ENCODE measurements at places on chromosomes 7 and 10.

GRCh38 chr7:107461938-107462533, 7.8 kb upstream of the GPR22 start:
- DNase-seq: no peak

GRCh38 chr10:102796407-102797176, 40.6 kb downstream of the CYP17A1 start:
- DNase-seq: no peak

- DNase-seq: no peak
These were observed 74.1 kb downstream of the BTRC start for GRCh38 chr10:101428036-101428435.

- DNase-seq: no peak
These were observed 55.3 kb upstream of the ZNF438 start for GRCh38 chr10:31087011-31087410.

DNA sequence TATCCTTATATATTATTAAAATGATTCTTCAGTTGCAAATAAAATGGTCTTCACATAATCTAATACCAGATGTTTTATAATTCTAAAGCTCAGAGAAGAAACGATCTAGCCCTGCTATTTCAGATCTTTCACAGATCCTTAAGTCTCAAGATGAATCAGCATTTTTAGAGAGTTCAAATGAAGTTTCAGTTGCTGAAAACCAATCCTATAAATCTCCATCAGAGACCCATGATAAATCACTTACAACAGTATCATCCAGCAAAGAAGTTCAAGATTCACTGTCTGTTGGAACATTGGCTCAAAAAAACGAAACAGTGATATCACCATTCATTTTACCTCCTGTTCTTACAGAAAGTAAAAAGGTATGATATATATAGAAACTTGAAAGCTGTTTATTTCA, 137.0 kb downstream of the CCDC7 start:
- no peak for DNase-seq

DNA sequence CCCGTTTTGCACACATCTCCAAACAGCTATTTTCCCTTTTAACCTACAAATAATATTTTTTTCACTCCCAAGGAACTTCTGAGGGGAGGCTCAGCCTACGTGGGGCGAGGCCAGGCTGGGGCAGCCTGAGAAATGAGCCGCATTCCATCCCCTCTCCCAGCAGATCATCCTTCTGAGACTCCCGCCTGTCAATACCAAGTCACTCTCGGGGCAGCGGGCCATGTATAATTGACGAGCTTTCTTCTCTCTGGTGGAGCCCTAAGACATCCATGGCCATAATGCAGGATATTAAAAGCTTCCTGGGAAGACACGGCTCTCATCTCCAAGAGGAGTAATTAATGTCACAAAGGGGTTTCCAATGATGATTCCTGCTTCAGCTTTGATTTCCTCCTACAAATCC, 37.8 kb upstream of the CHST15 start:
- no peak for DNase-seq

- DNase-seq: no peak
These were observed 79.5 kb downstream of the DIP2C start for GRCh38 chr10:609868-610545.

- no peak for DNase-seq
These were observed 52.4 kb downstream of the SORBS1 start for GRCh38 chr10:95508730-95509129.

DNA sequence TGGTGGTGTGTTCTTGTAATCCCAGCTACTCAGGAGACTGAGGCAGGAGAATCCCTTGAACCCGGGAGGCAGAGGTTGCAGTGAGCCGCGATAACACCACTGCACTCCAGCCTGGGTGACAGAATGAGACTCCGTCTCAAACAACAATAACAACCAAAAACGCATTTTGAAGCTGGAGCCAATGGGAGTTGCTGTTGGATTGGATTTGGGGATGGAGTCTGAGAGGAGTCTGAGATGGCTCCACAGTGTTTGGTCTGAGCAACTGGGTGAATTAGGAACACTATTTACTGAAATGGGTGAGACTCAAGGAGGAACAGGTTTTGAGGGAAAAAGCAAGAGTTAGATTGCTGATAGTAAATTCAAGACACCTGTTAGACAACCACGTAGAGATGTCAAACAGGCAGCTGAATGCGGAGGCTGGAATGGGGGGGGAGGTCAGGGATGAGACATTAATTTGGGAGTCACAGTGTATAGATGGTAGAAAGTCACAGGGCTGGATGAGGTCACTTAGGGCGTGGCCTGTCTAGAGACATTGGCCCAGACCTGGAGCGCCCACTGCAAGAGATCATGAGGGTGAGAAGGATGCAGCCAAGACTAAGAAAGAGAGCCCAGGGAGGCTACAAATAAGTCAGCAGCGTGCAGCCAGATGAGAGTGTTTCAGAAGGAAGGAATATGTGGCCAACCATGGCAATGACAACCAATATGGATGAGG, 56.4 kb downstream of the CYCS start:
- DNase-seq: no peak

GRCh38 chr10:89556600-89556999, 21.2 kb upstream of the SLC16A12 start:
- DNase-seq: no peak

DNA sequence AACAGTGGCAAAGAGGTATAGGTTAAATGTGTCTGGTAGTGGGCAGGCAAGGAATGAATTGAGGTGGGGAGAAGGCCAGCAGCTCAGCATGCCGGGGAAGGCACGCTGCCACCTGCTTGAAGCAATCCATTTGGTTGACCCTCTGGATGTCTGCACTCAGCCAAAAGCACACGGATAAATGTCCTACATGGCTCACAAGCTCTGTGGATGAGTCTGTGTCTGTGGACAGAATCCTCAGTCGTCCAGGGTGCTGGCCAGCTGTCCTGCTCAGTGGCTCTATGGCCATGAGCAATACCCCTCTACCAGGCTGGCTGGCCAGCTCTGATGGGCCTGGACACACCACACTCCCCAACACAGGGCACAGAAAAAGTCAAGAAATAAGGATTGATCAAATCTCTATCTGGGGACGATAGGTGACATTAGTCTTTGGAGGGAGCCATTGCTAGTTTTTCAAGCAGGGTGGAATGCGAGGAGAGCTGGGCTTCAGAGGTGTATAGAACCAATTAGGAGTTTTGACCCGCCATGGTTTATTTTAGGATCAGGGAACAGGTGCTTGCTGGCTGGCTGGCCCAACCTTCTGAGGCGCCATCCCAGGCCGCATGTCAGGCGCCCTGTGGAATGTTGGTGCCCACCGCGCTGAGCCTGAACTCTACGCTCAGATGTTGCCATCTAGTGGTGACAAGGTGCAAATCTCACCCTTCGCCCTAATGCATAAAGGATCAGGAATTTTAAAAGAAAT, 493.4 kb downstream of the TNS3 start:
- DNase-seq: no peak

DNA sequence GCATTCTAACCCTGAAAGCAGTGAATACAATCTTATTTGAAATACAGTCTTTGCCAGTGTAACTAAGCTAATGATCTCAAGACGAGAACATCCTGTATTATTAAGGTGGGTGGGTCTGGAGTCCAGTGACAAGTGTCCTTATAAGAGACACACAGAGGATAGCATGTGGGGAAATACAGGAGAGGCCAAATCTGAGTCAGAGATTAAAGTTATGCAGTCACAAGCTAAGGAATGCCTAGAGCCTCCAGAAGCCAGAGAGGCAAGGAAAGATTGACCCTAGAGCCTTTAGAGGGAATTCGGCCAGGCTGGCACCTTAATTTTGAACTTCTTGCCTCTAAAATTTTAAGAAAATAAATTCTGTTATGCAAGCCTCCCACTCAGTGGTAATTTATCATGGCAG, 87.5 kb upstream of the HGF start:
- no peak for DNase-seq

DNA sequence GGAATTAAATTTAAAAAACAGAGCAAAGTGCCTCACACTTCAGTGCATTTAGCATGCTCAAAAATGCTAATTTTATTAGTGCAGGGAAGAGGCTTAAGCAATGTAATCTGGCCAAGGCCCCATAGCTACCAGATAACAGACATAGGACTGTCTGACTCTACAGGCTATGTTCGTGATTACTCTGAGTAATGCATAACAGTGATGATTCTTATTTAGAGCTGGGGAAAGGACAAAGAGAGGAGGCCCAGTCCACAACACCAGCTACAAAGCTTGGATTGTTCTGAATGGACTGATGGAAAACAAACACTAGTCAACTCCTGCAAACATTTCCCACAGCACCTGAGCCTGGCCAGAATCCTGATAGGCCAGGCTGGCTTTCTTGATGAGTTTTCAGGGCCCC, 8.4 kb upstream of the CH25H start:
- no peak for DNase-seq

DNA sequence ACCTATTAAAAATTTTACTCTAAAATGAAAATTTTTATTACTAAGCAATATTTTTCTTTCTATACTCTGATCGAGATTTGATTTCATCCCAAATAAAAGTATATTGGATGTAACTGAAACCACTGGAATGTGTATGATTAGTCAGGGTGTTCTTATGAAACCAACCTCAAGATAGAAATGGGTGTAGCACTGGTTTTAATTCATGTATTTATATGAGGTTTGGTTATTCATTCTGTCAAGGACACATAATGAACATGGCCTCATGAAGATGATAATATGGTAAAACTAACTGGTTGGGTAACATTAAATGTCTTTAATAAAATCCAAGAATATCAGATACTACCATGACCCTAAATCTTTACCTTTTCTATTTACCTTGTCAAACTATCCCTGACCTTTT, 197.7 kb downstream of the SEMA3A start:
- no peak for DNase-seq

- DNase-seq: no peak
These were observed 73.3 kb downstream of the MICALL2 start for GRCh38 chr7:1385809-1386622.

DNA sequence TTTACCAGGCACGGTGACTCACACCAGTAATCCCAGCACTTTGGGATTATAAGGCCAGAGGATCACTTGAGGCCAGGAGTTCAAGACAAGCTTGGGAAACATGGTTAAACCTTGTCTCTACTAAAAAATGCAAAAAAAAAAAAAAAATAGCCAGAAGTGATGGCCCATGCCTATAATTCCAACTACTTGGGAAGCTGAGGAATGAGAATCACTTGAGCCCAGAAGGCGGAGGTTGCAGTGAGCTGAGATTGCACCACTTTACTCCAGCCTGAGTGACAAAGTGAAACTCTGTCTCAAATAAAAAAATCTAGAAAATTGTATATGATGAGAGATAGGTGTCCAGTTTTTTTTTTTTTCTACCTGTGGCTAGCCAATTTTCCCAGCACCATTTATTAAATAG, 578.2 kb downstream of the ANKRD7 start:
- no peak for DNase-seq

DNA sequence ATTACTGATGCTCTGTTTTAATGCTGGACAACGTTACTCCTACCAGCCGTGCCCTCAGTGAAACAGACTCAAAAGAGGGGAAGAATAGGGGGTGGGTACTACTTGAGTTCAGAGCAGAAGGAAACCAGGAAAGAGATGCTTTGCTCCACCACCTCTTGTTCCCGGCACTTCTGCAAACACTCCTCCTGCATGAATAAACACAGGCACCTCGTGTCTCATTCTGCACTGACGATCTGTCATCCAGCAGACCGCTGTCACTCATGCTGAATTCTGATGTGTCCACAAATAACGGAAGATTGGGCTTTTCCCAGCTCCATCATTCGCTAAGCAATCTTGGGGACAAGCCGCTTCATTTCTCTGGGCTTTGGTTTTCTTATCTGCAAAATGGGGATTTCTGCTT, 26.7 kb downstream of the YWHAG start:
- no peak for DNase-seq

- no peak for DNase-seq
These were observed 248.6 kb downstream of the GPAM start for GRCh38 chr10:111934931-111935330.

GRCh38 chr7:10703059-10703458, 270.6 kb upstream of the PHF14 start:
- DNase-seq: no peak

DNA sequence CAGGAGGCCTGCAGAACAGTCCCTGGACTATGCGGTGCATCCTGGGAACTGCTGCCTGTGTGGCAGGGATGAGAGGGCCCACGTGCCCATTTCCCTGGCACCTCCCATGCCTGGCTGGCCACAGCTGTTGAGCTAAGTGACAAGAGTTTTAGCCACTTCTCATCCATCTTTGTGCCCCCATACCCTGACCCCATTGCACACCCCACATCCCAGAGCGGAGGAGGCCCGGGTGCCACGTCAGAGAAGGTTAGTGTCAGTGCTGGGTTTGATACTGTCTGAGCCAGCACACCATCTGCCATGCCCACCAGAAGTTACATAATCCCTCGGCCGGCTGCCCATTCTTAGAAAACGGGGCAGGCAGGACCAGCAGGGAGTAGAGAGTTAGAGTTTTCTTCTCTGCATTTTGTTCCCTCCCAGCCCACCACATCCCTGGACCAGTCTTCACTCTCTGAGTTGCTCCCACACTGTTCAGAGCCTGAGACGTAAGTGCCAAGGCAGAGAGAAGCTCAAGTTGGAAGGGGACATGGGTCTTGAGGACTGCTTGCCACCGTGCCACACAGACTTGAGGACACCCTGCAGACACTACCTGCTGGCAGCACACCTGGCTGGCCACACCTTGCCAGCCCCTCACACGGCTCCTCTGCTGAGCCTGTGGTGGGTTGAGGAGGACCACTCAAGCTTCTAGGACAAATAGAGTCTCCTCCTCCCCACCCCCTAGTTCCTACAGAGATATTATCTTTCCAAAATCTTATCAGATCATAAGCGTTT, 13.1 kb downstream of the UNC5B start:
- no peak for DNase-seq

GRCh38 chr7:36764929-36765328, 40.6 kb upstream of the AOAH start:
- DNase-seq: no peak

GRCh38 chr10:132556994-132557441, 19.4 kb downstream of the INPP5A start:
- no peak for DNase-seq

DNA sequence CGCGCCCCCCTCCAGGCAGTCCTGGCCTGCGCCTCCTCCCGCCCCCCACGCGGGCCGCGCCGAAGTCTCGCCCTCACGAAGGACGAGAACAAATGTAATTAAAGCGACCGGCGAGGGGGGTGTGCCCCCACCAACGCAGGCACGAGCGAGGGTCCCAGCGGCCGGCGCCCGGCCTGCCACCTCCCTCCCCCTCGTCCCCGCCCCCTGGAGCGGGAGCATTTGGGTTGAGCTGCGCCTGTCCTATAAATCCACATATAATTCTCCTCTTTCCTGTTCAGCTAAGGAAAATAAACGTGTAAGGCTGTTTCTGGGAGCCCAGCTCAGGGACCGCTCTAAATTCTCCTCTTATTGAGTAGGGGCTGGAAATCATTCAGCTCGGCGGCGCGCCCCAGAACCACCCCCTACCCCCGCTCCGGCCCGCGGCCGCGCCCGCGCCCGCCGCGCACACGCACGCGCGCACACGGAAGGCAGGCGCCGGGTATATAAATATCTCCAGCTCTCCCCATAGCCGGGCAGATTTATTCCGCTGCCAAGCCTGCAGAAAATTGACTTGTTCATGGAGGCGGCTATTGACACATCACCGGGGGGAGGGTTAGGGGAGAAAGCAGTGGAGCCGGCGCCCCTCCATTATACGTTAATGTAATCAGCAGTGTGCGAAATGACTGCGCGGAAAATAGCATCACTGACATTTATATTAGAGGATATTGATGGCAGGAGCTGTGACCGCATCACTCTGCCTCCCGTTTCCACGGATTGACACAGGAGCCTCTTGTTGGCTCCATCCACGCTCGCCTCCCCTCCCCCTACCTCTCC, 61.6 kb upstream of the BTRC start:
- no peak for DNase-seq

Measured in NCI-H526 (cell line).